ENCODE measurements at places on chromosomes 2 and 18. TPM values are rescaled to one million over a fixed set of nuclear protein-coding genes. Genes with fewer than 3 reads are reported as not detected.

GRCh38 chr2:5845798-5846330 is 153.7 kb downstream of the SOX11 start:
- no peak for DNase-seq

DNA sequence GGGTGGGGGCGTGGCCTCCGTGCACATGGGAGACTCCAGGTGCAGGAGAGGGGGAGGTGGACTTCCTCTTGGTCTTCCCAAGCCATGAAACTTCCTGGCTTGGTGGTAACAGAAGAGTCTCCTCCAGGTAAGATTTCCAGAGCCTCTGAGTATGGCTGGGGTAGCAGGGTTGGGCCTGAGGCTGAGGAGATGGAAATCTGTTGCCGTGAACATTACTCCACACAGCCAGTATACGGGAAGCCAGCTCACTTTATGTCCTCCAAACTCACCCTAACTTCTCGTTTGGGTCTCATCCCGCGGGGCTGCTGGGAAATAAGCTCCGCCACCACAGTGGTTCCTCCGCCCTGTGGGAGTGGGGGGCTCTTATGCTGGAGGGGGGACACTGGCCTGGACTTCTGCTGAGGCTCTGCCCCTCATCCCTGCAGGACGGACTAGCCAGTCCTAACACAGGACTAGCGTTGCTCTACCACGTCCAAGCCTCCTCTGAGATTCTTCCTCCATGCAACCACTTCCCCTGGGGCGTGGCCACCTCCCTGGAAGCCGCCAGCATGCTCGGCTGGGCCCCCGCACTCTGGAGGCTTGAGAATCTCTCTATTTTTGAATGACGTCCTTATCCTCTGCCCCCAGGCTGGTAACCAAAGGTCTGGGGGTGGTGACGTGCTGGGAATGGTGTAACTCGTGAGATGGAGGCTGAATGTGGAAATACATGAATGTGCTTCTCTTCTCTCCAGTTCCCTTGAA is 777 bp upstream of the RAB17 start:
- DNase-seq = no peak

DNA sequence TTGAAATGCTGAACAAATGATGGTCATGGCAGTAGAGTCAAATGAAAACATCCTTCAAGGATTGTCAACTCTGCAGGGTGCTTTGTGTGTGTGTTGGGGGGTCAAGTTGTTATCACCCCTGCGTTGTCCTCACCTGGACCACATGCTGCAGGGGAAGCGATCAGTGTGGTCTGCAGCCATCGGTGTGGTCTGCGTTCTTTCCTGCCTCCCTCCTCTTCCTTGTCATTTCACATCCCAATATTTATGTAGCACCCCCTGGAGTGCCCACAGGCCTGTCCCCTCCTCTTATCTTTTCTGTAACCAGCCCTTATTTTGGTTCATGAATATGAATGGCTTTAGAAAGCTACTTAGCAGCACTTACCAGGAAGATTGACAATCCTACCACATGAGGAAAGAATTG is 38.9 kb downstream of the UGP2 start:
- no peak for DNase-seq

DNA sequence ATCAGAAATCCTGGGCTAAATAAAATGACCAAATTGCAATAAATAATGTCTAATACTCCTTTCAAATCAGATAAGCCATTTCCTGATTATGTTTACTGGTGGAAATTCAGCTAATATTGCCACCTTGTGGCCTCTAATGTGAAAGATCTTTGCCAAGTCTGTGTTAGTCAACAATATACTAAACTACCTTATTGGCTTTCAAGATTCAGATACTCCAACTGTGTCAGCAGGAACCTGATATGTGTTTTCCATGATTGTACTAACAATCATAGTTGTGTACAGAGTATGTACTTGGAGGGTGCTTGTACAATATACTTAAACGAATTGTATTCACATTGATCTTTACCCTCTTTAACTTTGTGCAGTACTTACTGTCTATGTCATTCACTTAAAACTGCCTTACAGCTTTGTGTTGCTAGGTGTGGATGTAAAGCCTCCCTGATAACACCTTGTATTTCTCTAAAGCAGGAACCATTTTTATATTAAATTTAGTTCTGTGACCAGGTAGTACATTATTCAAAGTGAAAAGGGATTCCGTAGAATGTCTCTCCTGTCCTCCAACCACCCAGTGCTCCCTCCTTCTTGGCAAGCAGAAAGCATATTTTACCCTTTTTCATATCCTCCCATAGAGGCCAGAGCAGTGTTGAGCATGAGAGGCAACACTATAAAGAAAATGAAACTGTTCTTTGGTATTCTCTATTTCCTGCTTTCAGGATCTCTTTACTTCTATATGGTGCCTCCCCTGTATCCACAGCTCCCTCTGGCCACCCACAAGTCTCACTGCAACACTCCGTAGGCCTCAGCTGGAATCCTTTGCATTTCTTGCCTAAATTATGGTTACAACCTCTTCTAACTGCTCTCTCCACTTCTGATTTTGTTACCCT is 75.2 kb upstream of the C2orf15 start:
- peak; percentile 72 for DNase-seq

Gene CXCR2
- not detected for total RNA-seq

All from G401 (cell line).